ENCODE measurements at places on chromosomes 16 and 17.
A peak's percentile ranks its signal among the peaks of the same experiment; 100 is the strongest.

DNA sequence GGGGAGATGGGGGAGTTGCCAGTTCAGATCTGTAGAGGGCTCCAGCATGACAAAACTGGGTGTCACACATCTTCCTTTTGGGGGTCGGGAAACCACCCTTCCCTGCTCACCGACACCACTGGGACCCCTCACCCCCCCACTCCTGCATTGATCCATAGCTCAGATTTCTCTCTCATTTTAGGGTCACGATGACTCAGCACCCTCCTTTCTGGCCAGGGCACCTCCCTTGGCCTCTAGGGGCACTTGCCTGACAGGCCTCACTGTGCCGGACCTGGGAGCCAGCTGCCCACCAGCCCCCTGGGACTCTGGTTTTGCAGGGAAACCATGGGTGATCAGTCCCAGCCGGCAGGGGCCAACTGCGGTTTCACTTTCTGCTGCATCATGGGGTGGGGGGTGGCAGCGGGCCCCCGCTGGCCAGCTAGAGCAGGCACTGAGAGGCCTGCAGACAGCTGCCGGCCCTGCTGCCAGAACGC lies 239.4 kb downstream of the MRTFB start:
- no peak for DNase-seq

DNA sequence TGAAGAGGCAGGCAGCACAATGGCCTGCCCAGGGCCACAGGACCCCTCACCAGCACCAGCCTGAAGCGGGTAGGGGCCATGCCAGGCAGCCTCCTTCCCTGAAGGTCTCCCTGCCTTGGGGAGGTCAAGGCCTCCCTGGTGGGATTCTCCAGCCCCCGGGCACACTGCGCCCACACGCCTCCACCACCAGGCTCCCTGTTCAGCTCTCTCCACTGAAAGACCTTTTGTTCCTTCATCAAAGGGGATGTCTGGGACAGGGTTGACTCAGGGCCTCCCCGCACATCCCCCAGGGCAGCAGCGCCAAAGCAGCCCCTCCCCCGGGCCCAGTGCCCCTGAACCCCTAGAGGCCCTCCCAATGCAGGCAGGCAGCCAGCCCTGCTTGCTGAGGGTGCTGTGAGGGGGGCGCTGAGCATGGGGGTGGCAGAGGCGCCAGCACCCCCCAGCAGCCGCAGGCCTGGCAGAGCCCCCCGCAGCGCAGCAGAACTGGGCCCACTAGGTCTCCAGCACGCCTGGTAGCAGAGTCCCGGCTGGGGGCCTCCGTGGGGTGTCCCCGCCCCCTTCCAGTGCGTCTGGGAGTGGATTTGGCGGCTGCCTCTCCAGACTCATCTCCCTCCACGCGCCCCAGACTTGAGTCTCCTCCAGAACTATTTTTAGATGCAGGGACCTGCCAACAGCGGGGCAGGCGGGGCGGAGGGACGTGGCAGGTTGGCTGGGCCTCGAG lies 13.1 kb downstream of the BCAR1 start:
- DNase-seq, result peak; percentile 33

DNA sequence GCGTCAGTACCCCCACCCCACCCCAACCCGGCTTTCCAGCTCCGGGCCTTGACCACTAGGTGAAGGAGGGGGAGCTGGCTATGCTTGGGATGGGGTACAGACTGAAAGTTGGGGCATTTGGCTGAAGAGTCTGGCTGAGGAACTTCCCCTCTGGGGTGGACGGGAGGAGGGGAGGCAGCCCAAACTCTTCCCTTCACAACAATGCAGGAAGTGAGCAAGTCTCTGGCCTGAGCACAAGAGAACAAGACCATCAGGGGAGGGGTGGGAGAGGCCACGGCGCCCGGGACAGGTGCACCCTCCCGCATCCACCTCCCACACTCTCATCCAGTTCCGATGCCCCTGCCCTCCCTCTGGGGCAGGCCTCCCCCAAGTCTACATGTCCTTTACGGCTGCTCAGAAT lies 5.6 kb downstream of the USH1G start:
- DNase-seq, result no peak

DNA sequence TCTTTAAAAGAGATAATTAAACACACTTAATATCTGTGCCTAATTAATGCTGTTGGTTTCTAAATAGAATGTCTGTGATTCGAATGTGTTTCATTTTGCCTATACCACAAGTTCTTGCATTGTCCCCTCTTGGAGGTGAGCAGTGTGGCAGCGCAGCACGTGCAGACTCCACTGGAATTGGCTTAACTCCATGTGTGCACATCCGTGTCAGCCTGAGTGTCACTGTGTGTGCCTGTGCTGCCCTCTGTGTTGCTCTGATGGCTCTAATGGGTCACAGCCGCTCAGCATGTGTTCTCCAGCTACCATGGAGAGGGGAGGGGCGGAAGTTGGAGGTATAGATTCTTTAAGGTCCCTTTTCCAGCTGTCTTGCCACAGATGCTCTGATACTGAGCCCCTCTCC lies 226.6 kb downstream of the SPECC1 start:
- DNase-seq, result no peak

- DNase-seq, result no peak
These were observed 5.1 kb upstream of the RANGRF start for GRCh38 chr17:8283356-8283755.

- DNase-seq, result peak; percentile 70
These were observed 27.9 kb downstream of the MBTPS1 start for GRCh38 chr16:84088695-84089395.

- no peak for DNase-seq
These were observed 6.0 kb upstream of the CCL2 start for GRCh38 chr17:34249061-34249460.

Measured in NCI-H1694 treated with DMSO at 0.1 percent for 48 hours (cell line).